ENCODE measurements at places on chromosomes 3 and 15.

DNA sequence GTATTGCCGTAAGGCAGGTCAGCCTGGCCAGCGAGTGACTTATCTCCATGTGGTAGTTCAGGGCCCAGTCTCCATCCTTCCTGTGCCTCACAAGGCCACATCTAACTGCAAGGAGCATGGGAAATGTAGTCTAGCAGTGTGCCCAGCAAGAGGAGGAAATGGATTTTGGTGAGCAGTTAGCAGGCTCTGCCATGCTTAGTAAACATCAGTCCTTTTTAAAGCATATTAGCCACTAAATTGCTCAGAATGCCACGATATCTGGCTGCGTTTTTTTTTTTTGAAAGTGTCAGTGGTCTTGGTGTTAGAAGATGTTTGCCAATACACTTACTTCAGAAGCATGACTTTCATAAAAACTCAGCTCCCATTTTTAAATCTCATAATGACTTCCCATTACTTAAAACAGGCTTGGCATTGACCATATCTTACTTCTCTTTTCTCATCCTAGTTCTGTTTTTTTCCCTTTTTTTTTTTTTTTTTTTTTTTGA lies 470.2 kb upstream of the TPRG1 start:
- no peak for DNase-seq

- DNase-seq, result no peak
Observed at GRCh38 chr3:183285828-183286457, 32.9 kb downstream of the B3GNT5 start.

DNA sequence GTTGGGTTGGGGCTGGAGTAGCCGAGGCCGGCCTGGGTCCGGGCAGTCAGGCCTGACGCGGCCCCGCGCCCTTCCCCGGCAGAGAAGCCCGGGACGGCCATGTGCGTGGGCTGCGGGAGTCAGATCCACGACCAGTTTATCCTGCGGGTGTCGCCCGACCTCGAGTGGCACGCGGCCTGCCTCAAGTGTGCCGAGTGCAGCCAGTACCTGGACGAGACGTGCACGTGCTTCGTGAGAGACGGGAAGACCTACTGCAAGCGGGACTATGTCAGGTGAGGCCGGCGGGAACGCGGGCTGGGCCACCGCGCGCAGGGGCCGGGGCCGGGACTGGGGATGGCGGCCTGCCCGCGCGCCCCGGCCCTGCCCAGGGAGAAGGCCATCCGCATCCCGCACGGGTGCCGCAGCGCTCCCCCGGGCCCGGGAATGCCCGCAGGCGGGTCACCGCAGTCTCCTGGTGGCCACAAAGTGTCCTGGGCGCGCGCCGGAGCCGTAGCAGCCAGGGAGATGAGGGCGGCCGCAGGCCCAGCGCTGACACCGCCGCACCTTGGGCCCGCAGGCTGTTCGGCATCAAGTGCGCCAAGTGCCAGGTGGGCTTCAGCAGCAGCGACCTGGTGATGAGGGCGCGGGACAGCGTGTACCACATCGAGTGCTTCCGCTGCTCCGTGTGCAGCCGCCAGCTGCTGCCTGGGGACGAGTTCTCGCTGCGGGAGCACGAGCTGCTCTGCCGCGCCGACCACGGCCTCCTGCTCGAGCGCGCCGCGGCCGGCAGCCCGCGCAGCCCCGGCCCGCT lies 1.3 kb downstream of the ISL2 start:
- no peak for DNase-seq

DNA sequence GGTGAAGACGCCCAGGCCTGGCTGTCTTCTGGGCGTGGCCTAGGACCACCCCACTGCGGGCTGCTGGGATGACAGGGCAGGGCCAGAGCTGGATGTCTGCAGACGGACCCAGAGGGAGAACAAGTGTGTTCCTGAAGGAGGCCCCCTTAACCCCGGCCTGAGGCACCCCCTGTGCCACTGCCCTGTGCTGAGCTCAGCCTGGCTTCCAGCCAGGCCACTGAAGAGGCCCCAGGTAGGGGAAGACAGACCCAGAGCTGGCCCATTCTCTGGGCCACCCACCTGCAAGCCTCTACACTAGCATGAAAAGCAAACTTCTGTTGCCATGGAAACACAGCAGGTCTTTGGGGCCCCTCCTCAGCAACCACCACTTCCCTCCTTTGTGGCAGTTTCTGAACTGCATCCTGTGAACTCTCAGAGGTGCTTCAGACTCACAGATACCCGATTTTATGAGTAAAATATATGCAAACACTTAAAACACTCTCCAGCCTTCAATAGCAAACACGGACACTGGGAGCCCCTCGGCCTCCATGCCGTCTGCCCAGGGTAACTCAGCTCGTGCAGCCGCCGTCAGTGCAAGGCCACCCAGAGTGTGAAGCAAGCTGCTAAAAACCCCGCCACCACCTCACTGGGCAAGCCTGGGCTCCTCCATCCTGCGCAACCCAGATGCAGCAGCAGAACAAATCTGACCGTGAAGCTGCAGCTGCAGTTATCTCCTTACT lies 42.5 kb downstream of the CMTM6 start:
- no peak for DNase-seq

DNA sequence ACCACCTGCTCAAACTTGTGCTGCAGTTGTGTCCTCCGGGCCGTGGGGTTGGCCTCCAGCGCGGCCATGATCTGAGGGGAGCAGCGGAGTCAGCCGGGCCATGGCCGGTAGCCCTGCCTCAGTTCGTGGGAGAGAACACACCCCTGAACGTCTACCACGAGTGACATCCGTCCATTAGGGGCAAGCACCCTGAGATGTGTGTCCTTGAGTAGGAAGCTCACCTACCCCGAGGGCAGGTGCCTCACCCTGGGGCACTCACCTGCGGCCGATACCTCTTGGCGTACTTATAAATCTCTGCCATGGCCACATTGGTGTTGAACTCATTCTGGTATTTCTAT lies 13.4 kb downstream of the H1-8 start:
- DNase-seq, result no peak
